Karpas-422 (cell line): ENCODE measurements at places on chromosomes 16 and 17.

- DNase-seq: no peak
Measured at GRCh38 chr16:55102531-55102930, 171.9 kb downstream of the IRX5 start.

GRCh38 chr16:73140929-73141328, 93.0 kb upstream of the ZFHX3 start:
- no peak for DNase-seq

GRCh38 chr16:87953308-87954215, 2.3 kb downstream of the BANP start:
- peak; percentile 26 for DNase-seq

DNA sequence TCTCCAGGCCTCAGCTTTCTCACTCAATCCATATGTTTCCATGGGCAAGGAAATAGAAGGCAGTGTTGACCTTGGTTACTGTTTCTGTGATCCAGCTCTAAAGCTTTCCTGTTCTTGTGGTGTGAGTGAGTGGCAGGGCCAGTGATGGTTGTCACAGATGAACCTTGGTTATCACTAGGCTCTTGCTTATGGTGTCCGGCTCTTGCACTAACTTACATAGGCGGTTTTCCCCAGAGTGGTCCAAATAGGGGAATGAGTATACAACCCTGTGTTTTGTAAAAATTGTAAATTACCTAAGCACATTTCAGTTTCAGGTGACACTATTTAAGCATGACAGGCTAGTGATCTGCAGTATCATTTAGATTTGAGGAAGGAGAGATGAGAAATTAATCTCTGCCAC, 6.8 kb downstream of the MFSD11 start:
- no peak for DNase-seq

DNA sequence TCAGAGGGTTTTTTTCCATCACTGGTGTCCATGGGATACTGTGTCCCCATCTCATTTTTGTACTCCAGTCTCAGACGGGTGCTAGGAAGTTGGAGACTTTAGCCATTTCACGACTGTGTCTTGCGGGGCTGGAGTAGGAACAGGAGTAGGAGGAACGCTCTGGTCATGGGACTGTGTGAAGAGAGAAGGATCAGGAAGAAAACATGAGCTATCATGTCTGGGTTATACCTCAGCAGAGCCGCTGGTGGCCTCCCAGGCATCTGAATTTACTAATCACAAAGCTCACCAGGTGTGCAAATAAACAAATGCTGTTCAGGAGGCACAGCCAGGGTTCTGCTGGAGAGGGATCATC, 225.4 kb downstream of the SEC14L1 start:
- DNase-seq: no peak

- no peak for DNase-seq
Measured at GRCh38 chr17:1201132-1201702, 21.4 kb upstream of the ABR start.

- no peak for DNase-seq
Measured at GRCh38 chr16:51085271-51085670, 65.8 kb downstream of the SALL1 start.

DNA sequence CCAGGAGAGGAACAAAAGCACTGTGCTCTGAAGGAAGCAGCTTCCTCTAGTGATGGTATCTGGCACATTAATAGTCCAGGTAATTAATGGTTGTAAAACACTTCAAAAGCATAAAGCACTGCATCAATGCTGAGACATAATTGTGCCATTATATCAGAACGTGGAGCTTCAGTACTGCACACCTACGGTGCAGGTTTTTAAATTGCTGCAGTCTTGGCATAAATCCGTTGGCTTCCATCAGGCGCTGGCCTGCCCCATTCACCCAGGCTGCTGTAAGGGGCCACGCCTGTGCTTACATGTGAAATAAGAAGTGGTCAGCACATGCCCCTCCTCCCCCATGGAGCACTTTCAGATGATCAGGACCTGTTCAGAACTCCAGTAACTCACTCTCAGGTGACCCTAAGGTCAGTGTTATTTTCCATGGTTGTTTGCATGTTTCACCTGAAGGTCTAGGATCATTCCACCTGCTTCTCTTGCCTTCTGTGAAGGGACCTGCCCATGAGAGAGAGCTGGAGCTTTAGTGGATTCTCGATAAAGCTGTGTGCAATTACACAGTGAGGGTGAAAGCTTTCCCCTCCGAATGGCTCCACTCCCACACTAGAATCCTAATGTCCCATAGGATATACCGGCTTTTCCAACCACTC, 345.3 kb downstream of the CA10 start:
- no peak for DNase-seq

GRCh38 chr16:27198451-27199234, 4.7 kb upstream of the KDM8 start:
- no peak for DNase-seq

GRCh38 chr17:59355702-59356325, 24.4 kb downstream of the YPEL2 start:
- no peak for DNase-seq

GRCh38 chr16:88782454-88783390, 2.3 kb downstream of the PIEZO1 start:
- no peak for DNase-seq

DNA sequence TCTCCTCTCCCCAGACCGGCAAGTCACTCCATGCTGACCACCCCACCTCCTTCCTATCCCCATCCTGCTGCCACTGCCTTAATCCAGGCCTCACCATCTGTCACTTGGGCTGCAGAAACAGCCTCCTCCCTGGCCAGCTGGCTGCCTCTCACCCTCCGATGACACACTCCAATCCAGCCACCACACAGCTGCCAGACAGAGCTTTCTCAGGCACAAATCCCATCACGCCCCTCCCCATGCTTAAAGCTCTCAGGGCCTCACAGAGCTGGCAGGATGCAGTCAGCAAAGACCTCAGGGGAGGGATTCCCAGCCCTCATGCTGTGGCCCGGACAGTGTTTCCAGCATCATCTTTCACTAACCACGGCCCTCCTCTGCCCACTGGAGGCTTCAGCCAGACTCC, 13.7 kb downstream of the CAMKK1 start:
- DNase-seq: no peak

GRCh38 chr16:4979736-4980660, 21.9 kb downstream of the SEC14L5 start:
- DNase-seq: no peak

DNA sequence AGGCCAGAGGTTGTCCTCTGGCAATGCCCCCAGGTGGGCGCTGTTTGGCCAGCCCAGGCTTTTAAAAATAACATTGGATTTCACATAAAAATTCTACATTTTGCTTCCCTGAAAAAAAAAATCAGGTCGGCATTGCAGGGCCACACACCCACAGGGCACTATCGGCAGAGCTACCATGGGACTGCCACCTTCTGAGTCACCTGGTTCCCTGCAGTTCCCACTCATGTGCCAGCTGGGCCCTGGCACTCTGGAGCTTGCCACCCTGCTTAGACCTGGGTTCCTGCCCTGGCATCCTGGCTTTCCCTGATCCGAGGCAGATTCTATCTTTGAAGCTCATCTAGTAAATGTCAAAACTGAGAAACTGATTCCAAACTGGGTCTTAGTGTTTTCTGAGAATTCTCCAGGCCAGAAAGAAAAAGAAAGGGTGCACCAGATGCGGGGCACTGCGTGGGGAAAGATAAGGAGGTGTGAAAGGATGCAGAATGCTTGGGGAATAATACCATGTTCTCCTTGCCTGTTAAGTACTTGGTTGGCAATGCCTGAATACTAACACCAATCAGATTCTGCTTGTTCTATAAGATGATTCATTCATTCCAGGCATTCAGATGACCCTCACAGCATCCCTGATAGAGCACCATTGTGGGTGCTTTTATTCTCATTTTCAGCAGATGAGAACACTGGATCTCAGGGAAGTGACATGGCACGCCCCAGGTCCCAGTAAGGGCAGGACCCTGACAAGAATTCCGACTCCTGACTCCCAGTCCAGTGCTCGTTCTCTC, 51.8 kb downstream of the RAI1 start:
- DNase-seq: no peak

DNA sequence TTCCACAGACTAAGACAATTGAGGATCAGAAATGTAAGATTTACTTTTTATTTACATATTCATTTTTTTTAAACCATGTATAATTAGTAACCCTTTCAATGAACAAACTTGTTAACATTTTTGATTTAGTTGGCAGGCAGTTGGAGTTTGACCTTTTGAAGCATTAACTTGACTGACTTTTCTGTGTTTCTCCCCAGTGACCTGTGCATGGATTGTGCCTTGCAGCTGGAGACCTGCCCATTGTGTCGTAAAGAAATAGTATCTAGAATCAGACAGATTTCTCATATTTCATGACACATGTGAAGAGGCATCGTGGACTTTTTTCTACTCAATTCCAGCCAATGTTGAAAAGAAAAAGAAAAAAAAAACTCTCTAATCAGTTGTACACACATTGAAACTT, 6.4 kb upstream of the ARL2BP start:
- no peak for DNase-seq

- no peak for DNase-seq
Measured at GRCh38 chr16:1093284-1094123, 2.5 kb downstream of the C1QTNF8 start.

DNA sequence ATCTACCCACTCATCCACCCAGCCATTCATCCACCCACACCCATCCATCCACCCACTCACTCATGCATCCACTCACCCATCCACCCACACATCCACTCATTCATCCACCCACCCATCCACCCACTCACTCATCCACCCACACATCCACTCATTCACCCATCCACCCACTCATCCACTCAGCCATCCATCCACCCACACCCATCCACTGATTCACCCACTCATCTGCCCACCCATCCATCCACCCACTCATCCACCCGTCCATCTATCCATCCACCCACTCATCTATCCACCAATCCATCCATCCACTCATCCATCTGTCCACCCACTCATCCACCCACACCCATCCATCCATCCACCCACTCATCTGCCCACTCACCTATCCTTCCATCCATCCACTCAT, 17.3 kb downstream of the NATD1 start:
- no peak for DNase-seq

DNA sequence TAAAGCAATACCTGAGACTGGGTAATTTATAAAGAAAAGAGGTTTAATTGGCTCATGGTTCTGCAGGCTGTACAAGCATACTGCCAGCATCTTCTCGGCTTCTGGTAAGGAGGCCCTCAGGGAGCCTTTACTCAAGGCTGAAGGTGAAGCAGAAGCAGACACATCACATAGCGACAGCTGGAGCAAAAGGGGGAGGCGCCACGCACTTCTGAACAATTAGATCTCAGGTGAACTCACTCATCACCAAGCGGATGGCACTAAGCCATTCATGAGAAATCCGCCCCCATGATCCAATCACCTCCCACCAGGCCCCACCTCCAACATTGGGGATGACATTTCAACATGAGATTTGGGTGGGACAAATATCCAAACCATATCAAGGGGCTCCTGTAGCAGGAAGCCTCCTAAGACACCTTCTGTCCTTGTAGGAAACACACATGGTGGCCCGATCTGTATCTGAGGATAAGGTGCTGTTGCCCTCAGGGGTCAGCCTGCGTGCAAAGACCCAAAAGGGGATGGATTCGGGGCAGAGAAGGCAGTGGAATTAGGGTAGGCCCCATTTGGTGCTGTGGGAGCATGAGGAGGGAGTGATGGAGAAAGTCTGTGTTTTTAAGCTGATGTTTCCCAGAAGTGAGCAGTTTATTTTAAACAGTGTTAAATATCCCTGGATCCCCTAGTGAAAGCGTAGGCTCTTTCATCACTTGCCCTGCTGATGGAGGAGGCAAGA, 23.0 kb downstream of the IL21R start:
- DNase-seq: no peak

- DNase-seq: no peak
Measured at GRCh38 chr16:2874032-2874911, 8.7 kb upstream of the FLYWCH2 start.

DNA sequence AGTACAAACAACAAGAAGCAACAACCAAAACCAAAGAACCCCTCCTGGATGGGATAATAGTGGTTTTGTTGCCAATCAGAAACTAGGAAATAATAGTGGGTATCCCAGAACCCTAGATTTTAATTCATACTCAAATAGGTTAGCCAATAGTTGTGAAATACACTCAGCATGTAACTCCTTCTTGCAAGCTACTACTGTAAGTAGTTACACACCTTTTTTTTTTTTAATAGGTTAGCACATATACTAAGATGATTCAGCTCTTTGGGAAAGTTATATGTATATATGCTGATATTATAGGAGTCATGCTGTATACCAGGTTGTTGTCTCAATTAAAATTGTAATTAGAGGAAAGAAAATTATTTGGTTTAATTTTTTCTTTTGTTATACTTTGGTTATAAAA, 92.5 kb upstream of the HAS3 start:
- no peak for DNase-seq

DNA sequence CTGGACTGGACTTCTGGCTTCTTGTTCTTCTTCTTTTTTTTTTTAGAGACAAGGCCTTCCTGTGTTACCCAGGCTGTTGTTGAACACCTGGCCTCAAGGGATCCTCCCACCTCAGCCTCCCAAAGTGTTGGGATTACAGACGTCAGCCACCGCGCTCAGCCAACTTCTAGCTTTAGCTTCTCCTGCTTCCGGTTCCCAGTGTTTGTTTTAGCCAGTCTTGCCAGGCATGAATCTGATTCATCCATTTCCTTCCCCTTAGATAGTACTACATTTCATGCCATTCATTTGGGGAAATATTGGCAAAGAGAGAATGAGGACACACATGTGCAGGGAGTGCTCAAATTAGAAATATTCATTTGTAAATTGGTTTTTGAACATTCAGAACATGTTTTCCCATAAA, 12.1 kb upstream of the NDUFAB1 start:
- DNase-seq: no peak

DNA sequence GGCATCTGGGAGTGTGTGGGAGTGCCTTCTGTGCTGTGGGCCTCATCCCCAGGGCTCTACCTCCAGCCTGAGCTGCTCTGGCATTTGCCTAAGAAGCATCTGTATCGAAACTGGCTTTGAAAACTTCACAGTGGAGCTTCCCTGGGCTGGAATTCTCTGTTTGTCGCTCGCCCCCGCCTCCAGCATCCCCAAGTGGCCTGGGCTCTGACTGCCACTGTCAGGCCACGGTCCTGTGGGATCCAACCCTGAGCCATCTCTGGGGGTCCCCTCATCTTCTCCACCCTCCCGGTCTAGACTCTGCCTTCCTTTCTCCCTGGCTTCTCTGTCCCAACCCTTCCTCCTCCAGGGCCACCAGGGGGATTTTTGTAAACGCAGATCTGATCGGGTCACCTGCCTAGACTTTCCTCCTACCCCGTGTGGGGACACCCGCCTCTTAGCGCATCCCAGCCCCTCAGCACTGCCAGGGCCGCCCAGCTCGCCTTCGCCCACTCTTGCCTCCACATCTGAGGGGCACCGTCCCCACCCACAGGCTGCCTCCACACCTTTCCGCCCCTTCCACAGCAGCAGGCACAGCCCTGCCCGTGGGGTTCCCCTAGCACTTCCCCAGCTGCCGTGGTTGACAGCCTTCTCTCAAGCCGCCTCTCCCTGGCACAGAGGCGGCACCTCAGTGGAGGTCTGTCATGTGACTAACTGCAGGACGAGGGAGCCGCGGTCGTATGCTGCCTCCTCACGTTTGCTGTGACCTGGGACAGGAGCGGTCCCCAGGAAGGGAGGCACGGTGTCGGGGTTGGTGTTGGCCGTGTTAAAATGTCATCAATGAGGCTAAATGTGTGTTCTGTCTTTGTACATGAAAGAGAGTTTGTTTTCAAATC, 12.0 kb downstream of the TBC1D24 start:
- peak; percentile 63 for DNase-seq

- peak; percentile 85 for DNase-seq
Measured at GRCh38 chr16:58501242-58502131, 1.5 kb downstream of the NDRG4 start.
